ENCODE measurements at places on chromosomes 7 and 10.

GRCh38 chr10:45592432-45592831, 80.1 kb downstream of the ZFAND4 start:
- DNase-seq, result no peak

DNA sequence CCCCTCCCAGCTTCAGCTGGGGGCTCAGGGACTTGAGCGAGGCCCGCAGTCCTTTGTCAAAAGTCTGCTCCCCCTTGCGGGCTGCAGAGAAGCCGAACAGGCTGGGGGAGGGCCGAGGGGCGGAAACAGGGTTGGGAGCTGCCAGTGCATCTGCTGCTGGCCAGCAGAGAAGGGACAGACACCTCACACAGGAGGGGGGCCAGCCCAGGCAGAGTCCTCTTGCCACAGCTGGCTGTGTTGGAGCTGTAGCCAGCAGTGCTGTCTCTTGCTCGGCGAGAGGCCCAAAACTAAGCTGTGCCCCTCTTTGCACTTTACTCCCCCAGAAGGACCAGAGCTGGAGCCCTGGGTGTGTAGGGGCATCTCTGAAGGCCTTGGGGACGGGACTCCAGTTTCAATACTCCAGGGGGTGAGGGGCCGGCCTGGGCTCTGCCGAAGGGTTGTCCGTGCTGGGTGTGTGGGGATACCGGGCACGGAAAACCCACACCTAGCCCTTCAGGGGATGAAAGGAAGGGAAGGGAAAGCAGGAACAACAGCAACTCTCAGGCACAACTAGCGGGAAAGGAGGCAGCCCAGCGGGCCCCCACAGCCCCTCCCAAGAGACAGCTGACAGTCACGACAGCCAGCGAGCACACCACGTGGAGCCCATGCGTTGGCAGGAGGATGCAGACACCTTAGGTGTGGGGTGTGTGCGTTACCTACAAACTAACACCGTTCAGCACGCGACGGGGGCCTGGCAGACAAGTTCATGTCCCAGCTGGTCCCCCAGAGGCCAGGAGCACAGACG, 17.8 kb downstream of the YKT6 start:
- no peak for DNase-seq

DNA sequence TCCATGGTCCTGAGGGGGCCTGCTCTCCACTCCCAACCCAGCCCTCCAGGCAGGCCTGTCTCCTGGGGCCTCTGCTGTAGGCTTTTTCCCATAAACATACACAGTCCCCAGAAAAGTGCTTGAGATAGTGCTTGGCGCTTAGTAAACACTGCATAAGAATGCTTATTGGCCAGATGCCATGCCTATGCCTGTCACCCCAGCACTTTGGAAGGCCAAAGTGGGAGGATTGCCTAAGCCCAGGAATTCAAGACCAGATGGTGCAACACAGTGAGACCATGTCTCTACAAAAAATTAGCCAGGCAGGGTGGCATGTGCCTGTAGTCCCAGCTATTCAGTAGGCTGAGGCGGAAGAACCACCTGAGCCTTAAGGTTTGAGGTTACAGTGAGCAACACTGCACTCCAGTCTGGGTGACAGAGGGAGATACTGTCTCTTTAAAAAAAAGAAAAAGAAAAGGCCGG, 24.6 kb upstream of the ASL start:
- DNase-seq, result no peak

DNA sequence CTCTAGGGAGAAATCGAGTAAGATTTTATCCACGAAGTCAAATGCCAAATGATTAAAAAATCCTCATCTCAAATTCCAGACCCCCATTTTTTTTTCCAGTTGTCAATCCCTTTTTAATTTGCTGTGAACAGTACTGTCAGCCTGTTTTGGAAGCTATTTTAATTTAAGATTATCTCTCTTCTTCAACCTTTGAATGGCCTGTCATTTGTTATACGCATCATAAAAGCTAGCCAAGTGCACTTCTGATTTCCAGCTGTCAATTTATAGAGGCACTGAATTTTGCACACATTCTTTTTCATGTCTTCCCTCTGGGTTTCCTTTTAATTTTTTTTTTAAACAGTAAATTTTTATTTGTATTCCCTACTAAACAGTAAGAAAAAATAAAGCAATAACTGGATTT, 336.4 kb upstream of the HGF start:
- no peak for DNase-seq

DNA sequence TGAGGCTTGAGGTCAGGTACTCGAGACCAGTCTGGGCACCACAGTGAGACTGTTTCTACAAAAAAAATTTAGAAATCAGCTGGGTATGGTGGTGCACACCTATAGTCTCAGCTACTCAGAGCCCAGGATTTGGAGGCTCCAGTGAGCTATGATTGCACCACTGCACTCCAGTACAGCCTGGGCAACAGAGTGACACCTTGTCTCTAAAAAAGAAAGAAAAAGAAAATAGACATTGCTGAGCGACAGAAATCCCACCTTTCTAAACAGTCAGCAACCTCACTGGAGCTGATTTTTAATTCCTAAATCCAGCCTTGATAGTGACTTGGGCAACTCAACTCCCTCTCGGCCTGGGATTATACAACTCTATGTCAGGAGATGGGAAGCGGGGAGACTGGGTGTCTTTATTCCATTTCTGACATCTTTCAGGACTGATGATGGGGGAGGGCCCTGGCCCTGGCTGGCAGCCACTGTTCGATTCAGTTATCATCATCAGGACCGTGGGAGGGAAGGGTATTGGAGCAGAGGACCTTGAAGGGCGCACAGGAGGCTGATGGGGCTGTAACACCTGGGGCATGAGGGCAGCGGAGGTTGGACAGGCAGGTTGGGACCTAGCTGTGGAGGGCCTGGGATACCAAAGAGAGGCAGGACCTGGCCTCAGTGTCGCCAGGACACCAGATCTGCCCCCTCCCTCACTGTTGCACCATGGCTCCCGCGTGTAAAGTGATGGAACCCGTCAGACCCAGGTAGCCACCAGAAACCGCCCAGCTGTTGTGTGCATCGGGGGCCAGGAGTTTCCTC, 14.7 kb downstream of the HSPB1 start:
- DNase-seq, result no peak

GRCh38 chr10:124324856-124325632, 93.7 kb downstream of the OAT start:
- no peak for DNase-seq

DNA sequence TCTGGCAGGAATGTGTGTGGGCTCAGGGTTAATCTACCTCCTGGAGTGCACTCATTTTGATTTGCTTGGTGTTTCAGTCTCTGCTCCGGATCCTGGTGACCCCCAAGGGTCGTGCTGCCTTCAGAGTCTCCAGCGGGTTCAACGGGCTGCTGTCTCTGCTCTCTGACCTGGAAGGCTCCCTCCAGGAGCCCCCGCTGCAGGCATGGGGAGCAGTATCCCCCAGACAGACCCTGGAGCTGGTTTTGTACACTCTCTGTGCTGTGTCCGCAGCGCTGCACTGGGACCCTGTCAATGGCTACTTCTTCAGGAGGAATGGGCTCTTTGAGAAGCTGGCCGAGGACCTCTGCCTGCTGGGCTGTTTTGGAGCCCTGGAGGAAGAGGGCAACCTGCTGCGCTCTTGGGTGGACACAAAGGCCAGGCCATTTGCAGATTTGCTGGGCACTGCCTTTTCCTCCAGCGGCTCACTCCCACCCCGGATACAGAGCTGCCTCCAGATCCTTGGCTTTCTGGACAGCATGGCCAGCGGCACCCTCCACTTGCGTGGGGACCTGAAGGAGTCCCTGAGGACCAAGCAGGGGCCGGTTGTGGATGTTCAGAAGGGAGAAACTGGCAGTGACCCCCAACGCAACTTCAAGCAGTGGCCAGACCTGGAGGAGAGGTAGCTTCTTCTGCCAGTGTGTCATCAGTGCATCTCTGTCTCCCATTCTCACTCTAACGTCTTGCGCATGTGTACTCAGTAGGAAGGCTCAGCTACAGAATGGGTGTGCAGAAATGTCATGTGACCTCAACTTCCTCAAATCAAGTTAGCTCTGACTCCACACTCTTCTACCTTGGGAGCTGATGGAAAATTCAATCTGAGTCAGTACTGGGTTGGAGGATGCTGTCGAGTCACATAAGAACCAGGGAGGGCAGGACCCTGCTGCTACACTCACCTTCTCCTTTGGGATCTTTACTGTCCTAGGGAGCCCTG, 58.5 kb downstream of the WDFY4 start:
- no peak for DNase-seq

All from liver (tissue), 10 donors.